Kidney epithelial cell (primary cell): ENCODE measurements at places on chromosomes 7 and 10.

- DNase-seq, result no peak
These were observed 2.2 kb upstream of the CUEDC2 start for GRCh38 chr10:102434394-102435132.

- no peak for DNase-seq
These were observed 115.0 kb upstream of the SEM1 start for GRCh38 chr7:96824686-96825085.

GRCh38 chr7:138169441-138169851, 93.2 kb downstream of the AKR1D1 start:
- peak; percentile 9 for DNase-seq

GRCh38 chr10:45438466-45439090, 64.6 kb downstream of the ALOX5 start:
- DNase-seq, result no peak

- DNase-seq, result no peak
These were observed 5.4 kb upstream of the CEP41 start for GRCh38 chr7:130446259-130446658.

DNA sequence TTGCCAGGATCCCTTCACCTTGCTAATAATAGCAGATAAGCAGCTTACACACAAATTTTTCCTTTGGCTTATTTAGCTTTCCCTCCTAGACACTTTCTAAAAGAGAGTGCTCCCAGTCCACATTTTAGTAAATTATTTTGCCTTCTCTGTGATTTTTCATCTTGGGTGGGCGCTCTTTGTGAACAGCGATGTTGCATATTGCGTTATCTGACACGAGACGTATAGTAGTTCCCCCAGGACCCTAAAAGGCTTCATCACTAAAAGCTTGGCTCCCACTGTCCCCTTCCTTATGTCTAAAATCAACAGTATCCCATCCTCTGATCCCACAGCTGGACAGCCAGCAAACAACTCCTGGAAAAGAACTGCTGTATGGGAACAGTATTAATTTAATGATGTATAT, 232.9 kb downstream of the DYNC1I1 start:
- DNase-seq, result no peak
